ENCODE measurements at places on chromosomes 2 and 18. TPM values are rescaled to one million over a fixed set of nuclear protein-coding genes. Genes with fewer than 3 reads are reported as not detected.

Gene MAP3K19
- not detected for total RNA-seq

Gene C2orf76
- 8.6 TPM for total RNA-seq

Gene TRABD2A
- total RNA-seq = 0.33 TPM

Gene ACOXL
- total RNA-seq = not detected

Gene HOXD13
- total RNA-seq = not detected

Gene TMEM169
- 0.36 TPM for total RNA-seq

All from fibroblast of the aortic adventitia (primary cell).